ENCODE measurements at places on chromosomes 6 and 20.

- no peak for DNase-seq
Observed at GRCh38 chr6:49299279-49299678, 163.8 kb downstream of the MMUT start.

- DNase-seq: no peak
Observed at GRCh38 chr6:107488174-107488874, 1.6 kb upstream of the SOBP start.

GRCh38 chr6:144265390-144265789 lies 19.7 kb upstream of the UTRN start:
- DNase-seq: no peak

DNA sequence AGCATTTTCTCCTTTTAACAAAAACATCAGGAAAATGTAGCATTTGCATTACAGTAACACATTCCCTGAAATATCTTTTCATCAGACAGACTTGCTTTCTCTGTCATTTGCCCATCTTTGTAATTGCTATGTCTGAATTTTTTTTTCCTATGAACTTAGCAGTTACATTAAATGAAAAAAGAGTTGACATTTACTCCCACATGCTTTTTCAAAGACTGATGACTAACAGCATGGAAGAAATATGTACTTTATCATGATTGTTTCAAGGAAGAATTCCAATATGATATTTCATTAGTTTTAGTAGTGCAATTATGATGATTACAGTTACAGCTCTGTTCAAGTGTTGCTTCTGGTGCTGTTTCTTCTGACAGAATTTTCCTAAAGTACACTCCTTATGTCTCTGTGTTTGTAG lies 864.5 kb upstream of the MAN1A1 start:
- DNase-seq: no peak

- DNase-seq: no peak
Observed at GRCh38 chr20:57656821-57657534, 36.8 kb upstream of the ZBP1 start.

DNA sequence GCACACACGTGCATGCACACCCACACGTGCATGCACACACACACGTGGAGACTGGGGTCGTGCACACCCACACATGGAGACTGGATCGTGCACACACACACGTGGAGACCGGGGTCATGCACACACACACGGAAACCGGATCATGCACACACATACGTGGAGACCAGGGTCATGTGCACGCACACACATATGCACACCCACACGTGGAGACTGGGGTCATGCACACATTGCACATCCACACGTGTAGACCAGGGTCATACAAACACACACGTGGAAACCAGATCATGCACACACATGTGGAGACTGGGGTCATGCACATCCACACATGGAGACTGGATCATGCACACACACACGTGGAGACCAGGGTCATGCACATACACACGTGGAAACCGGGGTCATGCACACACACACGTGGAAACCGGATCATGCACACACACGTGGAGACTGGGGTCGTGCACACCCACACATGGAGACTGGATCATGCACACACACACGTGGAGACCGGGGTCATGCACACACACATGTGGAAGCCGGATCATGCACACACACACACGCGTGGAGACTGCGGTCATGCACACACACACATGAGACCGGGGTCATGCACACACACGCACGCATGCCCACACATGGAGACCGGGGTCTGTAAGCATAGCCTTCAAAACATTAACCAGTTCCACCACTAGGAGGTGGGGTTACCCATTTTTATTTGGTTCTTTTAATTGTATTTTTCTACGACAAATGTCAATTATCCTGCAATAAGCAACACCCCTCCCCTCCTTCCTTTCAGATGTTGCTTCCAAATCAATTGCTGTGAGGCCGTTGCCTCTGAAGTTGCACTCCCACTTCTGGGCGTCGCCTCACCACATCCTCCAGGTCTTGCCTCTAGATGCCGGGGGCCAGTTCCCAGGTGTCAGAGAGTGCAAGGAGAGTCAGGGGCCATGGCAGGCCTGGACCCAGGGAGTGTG lies 95.8 kb downstream of the TMEM242 start:
- no peak for DNase-seq

GRCh38 chr6:35850208-35850607 lies 45.1 kb downstream of the LHFPL5 start:
- DNase-seq: no peak

DNA sequence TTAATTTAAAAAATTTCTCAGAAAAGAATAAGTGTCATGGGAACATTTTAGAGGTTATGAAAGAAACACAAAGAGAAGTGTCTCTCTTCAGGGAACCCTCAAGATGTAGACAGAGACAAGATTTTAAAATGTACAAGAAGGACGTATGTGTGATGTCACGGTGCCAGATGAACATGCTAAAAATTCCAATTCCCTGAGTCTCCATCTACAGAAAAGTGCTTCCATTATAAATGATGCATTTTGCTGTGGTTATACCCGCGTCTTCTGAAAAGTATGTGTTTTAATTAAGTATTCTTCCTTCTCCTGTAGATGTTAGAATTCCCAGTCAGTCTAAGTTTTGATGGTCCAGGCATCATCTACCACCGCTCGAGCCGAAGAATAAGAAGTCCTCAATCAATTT lies 489.1 kb downstream of the PREX1 start:
- DNase-seq: no peak

- no peak for DNase-seq
Observed at GRCh38 chr20:23278172-23278571, 72.4 kb upstream of the NXT1 start.

DNA sequence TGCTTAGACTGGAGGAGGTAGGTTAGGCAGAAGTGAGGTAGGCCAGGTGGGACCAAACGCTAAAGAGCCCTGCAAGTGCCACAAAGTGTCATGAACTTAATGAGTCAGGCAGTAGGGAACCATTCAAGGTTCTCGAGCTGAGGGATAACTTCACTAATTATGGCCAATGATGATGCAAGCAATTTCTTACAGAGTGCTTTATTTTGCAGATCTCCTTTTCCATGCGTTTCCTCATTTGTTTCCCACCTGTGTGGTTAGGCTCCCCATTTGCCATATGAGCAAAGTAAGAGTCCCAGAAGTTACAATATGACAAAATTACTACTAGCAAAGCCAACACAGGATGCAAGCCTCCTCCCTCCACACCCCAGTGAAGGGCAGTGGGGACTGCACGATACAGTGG lies 36.5 kb upstream of the PSMF1 start:
- DNase-seq: no peak

- DNase-seq: no peak
Observed at GRCh38 chr6:45192556-45192955, 135.6 kb upstream of the RUNX2 start.

GRCh38 chr6:37449984-37450383 lies 17.0 kb downstream of the CMTR1 start:
- DNase-seq: no peak

GRCh38 chr6:31972709-31973350 lies 892 bp upstream of the DXO start:
- DNase-seq: peak; percentile 22

- DNase-seq: no peak
Observed at GRCh38 chr6:156808287-156808686, 31.1 kb downstream of the ARID1B start.

DNA sequence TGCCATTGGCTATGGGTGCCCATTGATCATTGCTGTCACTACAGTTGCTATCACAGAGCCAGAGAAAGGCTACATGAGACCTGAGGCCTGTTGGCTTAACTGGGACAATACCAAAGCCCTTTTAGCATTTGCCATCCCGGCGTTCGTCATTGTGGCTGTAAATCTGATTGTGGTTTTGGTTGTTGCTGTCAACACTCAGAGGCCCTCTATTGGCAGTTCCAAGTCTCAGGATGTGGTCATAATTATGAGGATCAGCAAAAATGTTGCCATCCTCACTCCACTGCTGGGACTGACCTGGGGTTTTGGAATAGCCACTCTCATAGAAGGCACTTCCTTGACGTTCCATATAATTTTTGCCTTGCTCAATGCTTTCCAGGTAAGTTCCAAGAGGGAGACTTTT lies 16.4 kb downstream of the ADGRF4 start:
- no peak for DNase-seq

DNA sequence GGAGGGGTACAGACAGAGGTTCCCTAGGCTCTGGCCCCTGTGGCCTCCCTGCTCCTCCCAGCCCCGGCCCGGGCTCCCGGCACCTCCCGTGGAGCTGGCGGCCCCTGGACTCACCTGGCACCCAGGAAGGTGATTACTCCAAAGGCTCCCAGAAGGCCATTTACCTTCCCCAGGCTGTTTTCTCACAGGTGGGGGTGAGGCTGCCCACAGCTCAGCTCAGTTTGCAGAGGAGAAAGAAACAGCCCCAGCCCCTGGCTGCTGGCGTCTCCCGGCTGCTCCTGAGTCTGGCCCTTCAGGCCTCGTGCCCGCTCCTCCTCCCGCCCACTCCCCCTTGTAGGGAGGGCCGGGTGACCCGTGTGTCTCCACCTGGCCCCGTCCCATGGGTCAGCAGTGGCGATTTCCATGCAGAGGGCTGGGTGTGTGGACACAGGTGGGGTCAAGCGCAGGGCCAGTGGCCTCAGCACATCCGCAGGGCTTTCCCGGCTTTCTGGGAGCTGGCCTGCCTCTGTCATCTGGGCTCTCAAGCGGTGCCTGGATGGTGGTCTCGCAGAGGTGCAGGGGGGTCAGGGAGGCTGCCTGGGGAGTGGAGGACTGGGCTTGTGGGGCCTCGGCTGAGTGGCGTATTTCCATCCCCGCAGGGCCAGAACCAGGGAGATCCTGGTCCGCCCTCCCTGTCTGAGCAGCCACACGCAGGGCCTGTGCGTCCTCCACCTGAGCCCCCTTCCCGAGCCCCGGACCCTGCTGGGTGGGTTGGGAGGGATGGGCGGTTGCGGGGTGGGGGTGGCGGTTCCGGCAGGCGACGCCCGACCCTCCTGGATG lies 20.2 kb upstream of the GATA5 start:
- no peak for DNase-seq

DNA sequence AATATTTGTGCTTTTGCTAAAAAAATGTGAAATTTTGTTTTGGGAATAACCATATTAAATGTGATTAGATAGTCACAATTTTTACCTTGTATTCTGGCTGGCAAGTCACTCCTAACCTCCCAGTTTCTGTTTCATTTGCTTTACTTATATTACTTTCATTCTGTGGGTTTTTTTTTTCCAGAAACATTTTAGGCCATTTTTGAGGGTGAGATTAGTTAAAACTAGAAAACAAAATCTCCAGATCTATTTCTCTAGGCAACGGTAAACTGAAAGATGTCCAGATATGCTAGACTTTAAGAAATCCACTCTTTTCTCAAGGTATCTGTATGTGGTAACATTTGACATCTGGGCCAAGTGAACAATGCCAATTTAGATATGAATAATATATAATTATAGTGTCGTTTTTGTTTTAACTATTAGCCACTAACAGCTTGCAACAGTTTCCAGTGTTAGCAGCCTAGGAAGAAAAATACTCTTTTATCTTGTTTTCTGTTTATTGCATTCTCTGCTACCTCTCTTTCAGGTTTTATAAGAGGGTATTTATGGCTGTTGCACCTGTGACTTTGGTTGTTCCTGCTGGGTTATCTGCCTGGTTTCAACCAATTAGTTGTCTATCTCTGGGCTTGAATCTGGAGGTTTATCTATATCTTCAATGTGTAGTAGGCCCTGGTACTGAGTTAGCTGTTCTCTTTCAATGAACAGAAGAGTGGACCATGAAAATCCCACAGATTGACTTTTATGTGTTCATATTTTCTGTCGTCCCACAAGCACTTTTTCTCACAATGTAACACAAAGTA lies 260.9 kb downstream of the NKAIN2 start:
- DNase-seq: no peak

DNA sequence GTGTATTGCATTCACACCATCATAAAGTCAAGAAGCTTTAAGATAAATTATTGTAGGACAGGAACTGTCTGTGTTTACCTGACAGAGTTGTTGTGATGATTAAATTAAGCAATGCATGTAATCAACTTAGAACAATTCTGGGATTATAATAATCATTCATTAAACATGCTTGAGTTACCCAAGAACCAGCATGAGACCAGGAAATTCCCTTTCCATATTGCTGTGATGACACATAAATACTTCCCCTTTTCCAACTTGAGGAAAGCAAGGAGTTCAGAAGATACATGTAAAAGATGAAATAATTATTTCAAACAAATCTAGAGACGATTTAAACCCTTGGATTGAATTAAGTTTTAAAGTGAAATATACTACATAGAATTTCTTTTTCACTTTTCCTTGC lies 404.4 kb downstream of the GJA1 start:
- no peak for DNase-seq

GRCh38 chr20:35887393-35888064 lies 66.8 kb downstream of the SCAND1 start:
- no peak for DNase-seq

GRCh38 chr6:33446356-33446755 lies 8.0 kb upstream of the ZBTB9 start:
- no peak for DNase-seq

DNA sequence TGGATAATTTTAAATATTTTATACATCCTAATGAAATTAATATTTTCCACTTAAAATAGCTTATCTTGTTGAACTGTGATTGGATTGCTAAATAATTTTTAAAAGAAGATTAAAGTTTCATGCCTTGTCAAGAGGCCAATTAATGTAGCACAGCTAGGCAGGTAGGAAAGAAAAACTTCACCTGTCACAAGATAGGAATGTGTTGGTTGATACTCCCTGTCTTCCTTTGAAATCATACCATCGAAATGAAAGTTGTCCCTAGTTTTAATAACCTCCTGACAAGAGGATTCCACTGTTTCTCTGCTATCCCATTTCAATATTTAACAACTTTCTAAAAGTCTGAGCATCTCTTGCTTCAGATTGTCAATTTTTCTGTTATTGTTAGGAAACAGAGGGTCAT lies 80.8 kb downstream of the BMP6 start:
- no peak for DNase-seq

DNA sequence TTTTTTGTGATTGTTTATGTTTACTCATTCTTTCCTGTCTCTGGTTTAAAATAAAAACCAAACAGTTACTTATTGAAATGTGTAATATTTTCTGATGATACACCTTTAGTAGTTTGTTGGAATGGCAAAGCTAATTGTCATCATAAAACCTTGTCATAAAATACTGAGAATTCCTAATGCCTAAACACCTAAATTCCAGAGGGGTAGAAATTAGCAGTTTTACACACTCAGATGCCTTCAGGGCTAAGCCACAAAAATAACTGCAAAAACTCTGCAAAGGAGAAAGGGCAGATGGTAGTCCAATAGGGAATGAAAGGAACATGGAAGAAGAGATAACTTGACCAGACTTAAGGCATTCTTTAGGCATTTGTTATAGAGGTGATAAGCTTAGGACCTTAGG lies 30.3 kb downstream of the FAM83B start:
- DNase-seq: no peak

DNA sequence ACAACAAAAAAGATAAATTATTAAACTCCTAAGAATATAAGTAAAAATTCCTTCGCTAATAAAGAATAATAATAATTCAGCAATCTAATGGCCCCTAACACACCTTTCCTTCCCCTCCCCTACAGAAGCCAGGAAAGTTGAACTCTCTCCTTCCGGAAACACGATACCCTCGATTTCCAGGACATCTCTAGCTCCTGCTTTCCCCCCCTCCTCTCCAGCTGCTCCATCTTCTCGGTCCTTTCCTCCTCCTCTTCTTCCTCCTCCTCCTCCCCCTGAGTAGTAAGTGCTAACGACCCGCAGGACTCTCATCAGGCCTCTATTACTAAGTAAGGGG lies 603 bp downstream of the TASP1 start:
- DNase-seq: no peak

GRCh38 chr6:5457041-5457440 lies 195.7 kb downstream of the FARS2 start:
- no peak for DNase-seq

GRCh38 chr6:23447731-23448130 lies 678.3 kb upstream of the NRSN1 start:
- DNase-seq: no peak

Measured in large intestine (tissue), 12 donors.